ENCODE measurements at places on chromosomes 12 and 14.

- no peak for DNase-seq
These were observed 8.5 kb downstream of the CRACR2A start for GRCh38 chr12:3744229-3744901.

- no peak for DNase-seq
These were observed 18.8 kb upstream of the KLRF1 start for GRCh38 chr12:9808504-9808903.

DNA sequence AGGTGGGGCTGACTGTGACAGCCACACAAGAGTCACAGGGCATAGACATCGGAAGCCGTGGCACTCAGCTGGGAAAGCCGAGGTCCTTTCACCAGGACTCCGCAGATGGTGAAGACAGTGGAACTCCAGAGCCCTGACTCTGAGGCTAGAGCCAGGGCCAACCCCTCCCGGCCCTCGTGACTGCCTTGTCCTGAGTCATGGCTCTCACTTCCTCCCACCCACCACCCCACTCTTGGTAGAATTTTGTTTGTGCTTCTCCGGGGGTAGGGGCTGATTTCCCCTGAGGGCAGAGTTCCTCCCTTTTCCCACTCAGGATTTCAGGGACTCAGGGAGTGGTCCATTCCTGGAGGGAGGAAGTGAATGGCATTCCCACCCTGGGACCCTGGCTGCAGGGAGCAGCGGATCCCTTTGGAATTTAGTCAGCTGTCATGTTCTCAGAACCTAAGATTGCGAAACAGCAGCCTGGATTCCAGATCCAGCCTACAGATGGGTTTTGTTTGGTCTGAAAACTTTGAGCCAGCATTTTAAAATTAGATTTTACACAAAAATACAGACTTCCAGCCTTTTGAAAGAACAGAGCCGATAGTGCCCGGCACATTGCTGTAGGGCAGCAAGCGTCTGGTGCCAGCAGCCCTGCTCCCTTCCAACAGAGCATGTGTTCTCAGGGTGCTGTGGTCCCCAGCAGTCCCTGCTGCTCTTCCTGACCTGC lies 50.7 kb downstream of the TPCN1 start:
- DNase-seq, result no peak

DNA sequence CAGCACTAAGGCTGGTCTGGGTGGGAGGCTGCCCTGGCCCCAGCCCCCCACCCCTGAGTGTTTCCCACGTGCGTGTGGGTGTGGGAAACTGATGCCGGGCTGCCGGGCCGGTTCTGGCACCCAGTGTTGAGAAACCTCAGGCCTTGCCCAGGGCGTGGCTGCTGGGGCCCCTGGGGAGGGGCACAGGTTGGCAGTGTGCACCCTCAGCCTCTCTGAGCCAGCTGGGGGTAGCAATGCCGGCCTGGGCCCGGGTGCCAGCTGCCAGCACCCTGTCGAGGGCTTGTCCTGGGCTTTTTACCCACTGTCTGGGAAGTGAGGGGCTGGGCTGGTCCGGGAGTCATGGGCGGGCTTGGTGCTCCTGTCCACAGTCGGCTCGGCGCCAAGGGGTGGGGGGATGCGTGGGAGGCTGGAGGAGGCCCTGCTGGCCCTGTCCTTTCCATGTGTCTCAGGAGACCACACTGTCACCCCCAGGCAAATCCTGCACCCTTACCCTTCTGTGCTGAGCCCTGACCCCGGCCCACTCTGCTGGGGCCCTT lies 15.7 kb downstream of the ASPG start:
- DNase-seq, result no peak

DNA sequence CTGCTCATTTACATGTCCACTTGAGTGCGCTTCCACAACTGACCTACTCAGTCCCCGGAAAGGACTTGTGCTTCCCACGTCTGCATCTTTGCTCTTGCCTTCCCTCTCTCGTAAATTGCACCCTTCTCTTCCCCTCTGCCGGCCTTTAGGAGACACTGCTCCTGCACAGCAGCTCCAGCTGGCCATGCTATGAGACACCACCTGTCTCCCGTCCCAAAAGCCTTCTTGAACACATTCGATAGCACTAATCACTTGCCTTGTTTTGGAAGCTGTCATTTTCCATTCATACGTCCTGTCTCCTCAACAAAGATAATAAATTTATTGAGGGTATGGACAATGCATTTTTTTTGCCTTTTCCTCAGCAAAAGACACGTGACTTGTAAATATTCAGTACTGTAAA lies 15.7 kb upstream of the KCNA1 start:
- no peak for DNase-seq

- no peak for DNase-seq
These were observed 879 bp downstream of the EDDM3A start for GRCh38 chr14:20746566-20746965.

- no peak for DNase-seq
These were observed 700.6 kb downstream of the DIO2 start for GRCh38 chr14:79510659-79511058.

DNA sequence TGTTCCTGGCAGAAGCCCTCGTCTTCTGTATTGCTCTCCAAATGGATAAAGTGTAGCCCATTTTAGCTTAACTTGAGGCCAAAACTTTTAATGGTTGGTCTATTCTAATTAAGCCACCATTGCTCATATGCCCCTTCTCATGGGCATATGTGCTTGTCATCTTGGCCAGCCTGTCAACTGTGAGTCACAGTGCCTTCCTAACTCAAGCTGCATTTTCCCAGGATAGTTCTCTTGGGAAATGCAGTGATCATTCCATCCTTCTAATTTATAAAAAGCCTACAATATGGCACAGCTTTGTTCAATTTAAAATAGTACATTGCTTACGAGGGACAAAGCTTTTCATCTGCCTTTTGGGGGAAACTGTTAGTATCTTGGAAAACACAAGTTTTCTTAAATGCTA lies 6.6 kb downstream of the PTHLH start:
- DNase-seq, result no peak

GRCh38 chr12:102957339-102958050 lies at the start of gene ASCL1:
TSS of gene ASCL1 (plus strand) at chr12:102957674. CDS start at chr12:102958245, 571 bp downstream.
- no peak for DNase-seq

DNA sequence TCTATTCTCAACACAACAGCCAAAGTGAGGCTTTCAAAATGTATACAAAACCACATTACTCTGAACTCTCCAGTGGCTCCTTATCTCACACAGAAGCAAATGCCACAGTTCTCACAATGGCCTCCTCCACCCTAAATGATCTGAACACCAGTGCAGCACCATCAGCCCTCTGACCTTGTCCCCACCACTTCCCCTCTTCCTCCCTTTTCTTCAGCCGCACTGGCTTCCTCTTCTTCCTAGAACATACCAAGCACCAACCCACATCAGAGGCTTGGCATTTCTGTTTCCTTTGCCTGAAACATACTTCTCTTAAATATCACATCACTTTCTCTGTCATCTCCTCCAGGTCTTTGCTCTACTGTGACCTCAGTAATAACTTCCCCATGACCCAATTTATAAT lies 66.3 kb downstream of the GPR135 start:
- no peak for DNase-seq

- DNase-seq, result no peak
These were observed 6.6 kb upstream of the SNRPF start for GRCh38 chr12:95852133-95852532.

- DNase-seq, result no peak
These were observed 21.0 kb upstream of the MYBPC1 start for GRCh38 chr12:101573743-101574142.

DNA sequence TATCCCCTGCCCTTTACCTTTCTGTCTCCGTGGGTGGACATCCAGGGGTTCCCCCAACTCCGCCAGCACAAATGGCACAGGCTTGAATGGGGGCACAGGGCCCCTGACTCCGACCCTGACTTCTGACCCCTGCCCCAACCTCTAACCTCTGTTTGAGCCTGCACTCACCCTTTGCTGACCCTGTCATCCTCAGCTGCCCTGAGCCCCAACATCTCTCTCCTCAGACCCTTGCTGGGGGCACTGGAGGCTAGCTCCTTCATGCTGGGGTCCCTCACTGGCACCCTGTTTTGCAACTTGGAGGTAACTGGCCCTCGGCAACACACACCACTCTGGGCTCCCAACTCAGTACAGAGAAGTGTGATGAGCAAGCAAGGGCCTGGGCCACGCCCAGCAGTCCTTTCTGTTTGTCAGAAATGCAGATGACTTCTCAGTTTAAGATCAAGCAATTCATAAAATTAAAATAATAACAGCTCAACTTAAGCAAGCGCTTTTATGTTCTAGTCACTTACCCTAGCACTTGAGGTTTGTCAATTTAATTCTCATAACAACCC lies 2.1 kb downstream of the IFI27 start:
- no peak for DNase-seq

DNA sequence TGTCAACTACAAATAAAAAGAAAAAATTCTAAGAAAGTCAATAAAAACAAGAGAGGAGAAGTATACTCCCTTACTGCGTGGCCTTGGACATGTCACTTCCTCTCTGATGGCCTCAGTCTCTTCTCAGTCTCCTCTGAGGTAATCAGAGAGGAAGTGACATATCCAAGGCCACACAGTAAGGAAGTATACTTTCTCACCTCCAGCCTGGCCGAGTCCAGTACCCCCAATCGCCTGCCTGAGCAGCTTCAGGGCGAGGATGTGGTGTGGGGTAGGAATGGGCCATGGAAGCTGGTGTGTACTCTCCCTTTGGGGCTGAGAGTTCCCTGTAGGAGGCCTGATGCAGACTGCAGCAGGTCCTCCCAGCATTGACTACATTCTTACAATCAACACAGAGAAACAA lies 15.8 kb downstream of the VDR start:
- no peak for DNase-seq

DNA sequence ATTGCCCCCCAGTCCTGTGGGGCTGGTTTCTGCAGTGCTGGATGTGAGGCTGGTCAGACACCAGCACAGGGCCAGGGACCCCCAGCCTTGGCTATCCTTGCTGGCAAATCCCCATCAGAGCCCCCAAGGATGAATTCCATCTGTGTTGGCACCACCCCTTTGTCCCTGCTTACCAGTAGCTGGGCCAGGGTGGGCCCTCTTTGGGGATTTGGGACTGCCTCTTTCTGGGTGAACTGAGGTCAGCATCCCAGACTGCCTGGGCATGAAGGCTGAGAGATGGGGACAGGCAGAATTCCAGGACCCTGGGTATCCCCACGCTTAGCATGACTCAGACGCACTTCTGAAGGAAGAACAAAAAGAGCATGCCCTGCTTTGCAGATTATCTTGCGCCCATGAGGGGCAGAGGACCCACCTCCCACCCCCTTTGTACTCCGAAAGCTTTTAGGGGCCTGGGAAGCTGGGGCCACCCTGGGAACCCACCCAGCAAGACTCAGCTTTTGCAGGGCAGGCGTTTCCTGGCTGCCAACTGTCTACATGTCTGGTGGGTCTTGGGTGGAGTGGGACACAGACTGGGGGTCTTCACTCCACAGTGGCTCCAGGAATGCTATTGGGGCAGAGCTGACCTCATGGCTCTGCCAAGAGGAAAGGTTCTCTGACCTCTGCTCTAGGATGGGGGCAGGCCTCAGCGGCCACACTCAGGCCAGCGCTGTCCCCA lies 26.8 kb downstream of the RFLNA start:
- DNase-seq, result no peak

GRCh38 chr12:92528097-92528496 lies 174.7 kb upstream of the PLEKHG7 start:
- no peak for DNase-seq

DNA sequence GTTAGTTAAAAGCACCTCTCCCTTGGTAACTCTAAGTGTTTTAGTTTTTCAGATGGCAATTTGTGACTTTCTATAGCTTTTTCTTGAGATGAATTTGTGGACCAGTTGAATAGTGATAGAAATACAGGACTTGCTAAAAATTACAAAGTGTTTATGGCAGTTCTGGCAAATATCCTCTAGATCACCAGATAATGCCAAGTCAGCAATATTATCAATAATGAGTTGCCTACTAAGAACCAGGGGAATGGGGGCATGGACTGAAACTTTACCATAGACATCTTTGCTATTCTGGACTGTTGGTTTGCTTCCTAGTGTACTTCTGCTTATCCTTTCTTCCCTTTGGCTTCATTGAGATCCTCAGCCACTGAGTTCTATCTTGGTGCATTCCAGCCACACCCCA lies 584.2 kb downstream of the DIO2 start:
- DNase-seq, result no peak

DNA sequence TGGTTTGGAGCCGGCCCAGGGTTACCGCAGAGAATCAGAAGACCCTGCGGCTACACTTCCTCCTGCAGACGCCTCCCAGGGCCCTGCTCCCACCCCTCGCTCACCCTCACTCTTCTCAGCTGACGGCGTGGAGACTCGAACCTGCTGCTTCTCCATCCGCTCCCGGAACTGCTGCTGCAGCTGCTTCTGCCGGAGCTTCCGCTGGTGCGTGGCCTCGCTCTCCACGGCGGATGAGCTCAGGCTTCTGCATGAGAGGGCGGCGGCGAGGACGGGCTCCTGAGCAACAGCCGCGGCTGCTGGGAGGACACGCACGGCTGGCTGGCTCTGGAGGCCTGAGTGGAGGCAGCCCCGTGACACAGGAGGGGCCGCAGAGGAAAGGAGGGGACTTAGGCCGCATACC lies 33.3 kb downstream of the RAD52 start:
- DNase-seq, result no peak

GRCh38 chr12:32343496-32343895 lies 55.9 kb upstream of the FGD4 start:
- DNase-seq, result no peak

GRCh38 chr12:108335349-108336119 lies 3.6 kb downstream of the CMKLR1 start:
- DNase-seq, result no peak

DNA sequence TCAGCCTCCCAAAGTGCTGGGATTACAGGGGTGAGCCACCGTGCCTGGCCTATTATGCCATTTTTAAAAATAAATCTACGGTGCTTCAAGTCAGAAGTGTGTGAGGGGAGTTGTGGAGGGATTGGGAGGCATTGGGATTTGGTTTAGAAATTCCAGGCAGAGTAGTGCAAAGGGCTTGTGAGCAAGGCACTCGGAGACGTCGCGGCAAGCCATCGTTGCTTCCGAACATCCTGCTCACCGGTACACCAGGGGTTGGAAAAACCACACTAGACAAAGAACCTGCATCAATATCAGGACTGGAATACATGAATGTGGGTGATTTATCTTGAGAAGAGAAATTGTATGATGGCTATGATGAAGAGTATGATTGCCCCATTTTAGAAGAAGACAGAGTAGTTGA lies 227.0 kb downstream of the ALG10 start:
- no peak for DNase-seq

DNA sequence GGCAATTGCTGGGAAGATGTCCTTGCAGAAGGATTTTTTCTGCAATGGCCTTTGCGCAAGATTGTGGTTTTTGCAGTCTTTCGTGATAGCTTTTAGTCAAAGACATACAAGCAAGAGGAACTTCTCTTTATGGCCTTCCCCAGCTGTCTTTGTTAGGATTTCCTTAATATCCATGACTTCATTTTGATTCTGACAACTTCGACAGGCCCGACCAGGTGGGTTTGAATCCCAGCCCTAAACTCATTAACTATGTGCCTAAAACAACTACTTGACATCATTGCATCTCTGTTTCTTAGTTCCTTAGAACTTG lies 13.3 kb upstream of the VRK1 start:
- DNase-seq, result no peak

GRCh38 chr12:124238886-124239285 lies 56.0 kb upstream of the RFLNA start:
- DNase-seq, result no peak

DNA sequence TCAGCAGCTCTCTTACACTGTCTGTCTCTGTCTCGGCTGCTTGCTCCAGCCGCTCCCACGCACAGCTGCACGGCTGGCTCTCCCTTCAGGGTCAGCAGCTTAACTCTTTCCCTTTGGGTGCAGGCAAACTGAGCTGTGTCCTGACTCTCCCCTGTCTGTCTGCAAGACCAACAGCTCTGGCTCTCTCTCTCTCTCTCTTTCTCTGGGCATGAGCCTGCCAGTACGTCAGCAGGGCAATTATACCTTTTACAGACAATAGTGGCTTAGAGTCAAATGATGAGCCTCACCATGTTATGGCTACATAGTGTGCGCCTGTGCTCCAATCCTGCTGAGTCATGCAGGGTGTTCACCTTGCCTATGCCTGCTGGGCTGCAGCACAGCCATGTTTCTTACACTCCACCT lies 120.5 kb upstream of the DDHD1 start:
- no peak for DNase-seq

All from stimulated activated CD4-positive, alpha-beta T cell treated with anti-CD3 and anti-CD28 coated beads, Interleukin-15, amount 100 ng/mL, for 48 hours (primary cell).